Tibial nerve (tissue), 4 donors: ENCODE measurements at places on chromosomes 4 and X. TPM values are rescaled to one million over a fixed set of nuclear protein-coding genes. Genes with fewer than 3 reads are reported as not detected.

- H3K36me3 ChIP-seq, result no peaks in the 10 kb centered on the region
- no peak for DNase-seq
- H3K27ac ChIP-seq, result no peak overlapping the region
- no peak overlapping the region for H3K4me3 ChIP-seq
- peaks cover 15% of the 10 kb centered on the region for H3K4me1 ChIP-seq
- no peaks in the 10 kb centered on the region for H3K27me3 ChIP-seq
Observed at GRCh38 chrX:150085881-150086280, 147.6 kb upstream of the EOLA2 start.

DNA sequence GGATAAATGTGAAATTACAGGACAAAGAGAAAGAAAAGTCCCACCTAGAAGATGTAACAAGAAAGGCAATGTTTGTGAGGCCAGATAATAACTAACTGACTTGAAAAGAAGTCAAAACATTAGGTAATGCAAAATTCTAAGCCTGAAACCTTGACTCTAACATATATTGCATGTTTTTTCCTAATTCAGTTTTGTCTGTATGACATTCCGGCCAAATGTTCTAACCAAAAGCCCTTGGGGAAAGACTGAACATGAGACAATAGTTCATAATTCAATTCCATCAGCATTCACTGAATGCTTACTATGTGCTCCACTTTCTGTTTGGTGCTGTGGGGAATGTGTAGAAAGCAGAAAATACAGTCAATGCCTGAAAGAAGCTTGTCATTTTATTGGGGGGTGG is 84.8 kb upstream of the PLAC1 start:
- no peaks in the 10 kb centered on the region for H3K4me1 ChIP-seq
- H3K27me3 ChIP-seq, result no peaks in the 10 kb centered on the region
- H3K27ac ChIP-seq, result no peak overlapping the region
- no peaks in the 10 kb centered on the region for H3K36me3 ChIP-seq

DNA sequence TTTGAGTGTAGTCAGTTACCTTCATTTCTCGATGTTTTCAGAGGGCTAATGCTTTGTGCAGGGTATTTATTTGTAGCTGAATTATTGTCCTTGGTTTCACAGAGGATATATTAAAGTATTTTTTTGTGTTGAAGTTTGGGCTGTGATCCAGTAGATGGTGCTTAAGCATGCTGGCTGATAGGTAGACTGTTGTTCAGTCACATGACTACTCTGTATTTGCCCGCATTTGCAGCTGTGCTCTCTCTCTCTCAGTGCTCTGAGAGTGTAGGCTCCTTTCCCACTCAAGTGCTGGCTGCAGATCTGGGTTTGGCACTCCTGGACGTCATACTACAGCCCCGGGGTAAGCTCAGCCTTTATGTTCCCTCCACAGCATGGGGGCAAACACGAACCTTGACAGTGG is 21.7 kb downstream of the RAB40AL start:
- no peaks in the 10 kb centered on the region for H3K4me1 ChIP-seq
- no peaks in the 10 kb centered on the region for H3K27me3 ChIP-seq
- no peaks in the 10 kb centered on the region for H3K36me3 ChIP-seq
- no peak overlapping the region for H3K4me3 ChIP-seq
- no peak overlapping the region for H3K27ac ChIP-seq

DNA sequence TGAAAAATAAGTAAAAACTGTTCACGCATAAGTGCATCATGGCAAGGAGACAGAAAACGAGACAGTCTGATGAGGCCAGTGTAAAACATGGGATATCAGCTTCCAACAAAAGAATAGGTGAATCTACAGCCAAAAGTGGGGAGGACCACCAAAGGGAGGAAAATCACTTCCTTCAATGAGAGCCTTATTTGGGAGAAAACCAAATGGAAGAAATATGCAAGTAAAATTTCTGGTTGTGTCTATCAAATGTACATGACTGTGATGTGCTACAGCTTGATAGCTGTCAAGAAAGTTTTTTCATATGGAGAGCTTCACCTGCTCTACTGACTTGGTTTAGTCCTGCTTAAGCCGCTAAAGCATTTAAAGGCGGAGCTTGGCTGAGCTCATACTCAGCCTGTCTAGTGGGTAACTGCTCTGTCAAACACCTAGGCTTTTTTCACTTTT is 66.2 kb downstream of the MAGEA1 start:
- H3K27me3 ChIP-seq, result no peaks in the 10 kb centered on the region
- no peak overlapping the region for H3K4me3 ChIP-seq
- no peak for DNase-seq
- no peaks in the 10 kb centered on the region for H3K36me3 ChIP-seq
- no peak overlapping the region for H3K27ac ChIP-seq

GRCh38 chr4:127525608-127526007 is 107.1 kb upstream of the INTU start:
- DNase-seq, result no peak
- no peak overlapping the region for H3K4me3 ChIP-seq
- H3K36me3 ChIP-seq, result no peaks in the 10 kb centered on the region
- no peak overlapping the region for H3K27ac ChIP-seq
- H3K4me1 ChIP-seq, result no peaks in the 10 kb centered on the region

The DCTD gene
- 76.3 TPM for total RNA-seq
